ENCODE measurements at places on chromosomes 12 and 14. TPM values are rescaled to one million over a fixed set of nuclear protein-coding genes. Genes with fewer than 3 reads are reported as not detected.

COX8C gene
- not detected for total RNA-seq

ZFHX2 gene
- total RNA-seq: 0.81 TPM

TAS2R43 gene
- total RNA-seq: 5.4 TPM

DNAJC22 gene
- not detected for total RNA-seq

ANO4 gene
- not detected for total RNA-seq

CACNA1C gene
- total RNA-seq: 0.54 TPM

IFI27 gene
- total RNA-seq: 1.6 TPM

FERMT2 gene
- total RNA-seq: under 0.01 TPM

- no peak for DNase-seq
Observed at GRCh38 chr12:102462386-102462785, 18.0 kb downstream of the IGF1 start.

DNA sequence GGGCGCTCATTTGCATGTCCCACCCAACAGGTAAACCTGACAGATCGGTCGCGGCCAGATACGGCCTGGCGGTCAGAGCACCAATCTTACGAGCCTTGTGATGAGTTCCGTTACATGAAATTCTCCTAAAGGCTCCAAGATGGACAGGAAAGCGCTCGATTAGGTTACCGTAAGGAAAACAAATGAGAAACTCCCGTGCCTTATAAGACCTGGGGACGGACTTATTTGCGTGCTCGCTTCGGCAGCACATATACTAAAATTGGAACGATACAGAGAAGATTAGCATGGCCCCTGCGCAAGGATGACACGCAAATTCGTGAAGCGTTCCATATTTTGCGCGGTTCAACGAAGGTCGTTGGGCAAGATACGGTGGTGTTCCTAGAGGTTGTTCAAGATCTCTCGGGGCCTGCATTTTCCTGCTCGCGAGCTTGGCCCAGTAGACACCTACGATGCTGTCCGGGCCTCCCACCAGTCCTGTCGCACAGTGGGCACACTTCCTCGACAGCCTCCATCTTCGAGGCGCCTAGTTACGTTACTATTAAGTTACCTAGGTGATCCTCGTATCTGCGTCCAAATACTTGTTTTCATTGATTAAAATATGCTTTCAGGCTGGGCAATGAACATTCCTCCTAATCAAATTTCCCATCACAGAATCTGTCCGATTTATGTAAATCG lies at the start of gene RNU6-7:
Gene RNU6-7 (plus strand): TSS at position 230 of the 675 bp plus-strand sequence.
- DNase-seq: peak; percentile 44

DNA sequence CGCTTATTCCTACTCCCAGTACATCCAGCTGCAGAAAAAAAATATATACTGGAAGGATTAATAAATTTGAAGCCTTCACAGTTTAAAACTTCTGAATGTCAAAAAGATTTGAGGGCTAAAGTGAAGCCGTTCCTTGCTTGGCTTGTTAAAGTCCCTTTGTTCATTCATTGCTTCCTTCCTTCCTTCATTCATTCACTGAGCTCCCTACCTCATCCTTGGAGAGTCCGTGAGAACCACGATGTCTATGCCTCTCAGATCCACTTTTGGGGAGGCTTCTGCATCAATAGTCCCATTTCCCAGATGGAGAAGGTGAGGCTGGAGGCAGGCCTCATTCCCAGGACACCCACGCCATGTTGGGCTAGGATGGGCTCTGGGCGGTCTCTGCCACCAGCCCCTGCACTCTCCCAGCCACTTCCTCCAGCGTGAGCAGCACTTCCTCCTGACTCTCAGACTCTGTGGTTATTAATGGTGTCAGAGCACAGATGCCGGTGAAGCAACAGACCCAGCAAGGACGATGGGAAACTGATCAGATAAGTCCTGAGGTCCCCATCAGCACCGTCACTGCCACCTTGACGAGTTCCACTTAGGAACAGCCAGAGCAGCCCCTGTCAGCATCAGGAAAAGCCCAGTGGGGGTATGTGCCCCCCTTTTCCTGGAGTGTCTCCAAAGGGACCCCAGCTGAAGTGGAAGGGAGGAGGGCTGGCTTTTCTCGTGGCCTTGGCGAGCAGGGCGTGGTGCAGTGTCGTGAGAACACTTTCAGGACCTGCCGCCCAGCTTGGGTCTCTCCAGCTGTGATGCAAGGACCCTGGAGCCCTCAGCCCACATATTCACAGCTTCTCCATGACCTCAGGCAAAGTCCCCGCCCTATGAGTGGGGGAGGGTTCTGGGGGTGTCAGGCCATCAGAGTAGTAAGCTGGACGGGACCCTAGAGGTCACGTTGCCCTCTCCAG lies 21.2 kb downstream of the ASB2 start:
- DNase-seq: peak; percentile 72

DNA sequence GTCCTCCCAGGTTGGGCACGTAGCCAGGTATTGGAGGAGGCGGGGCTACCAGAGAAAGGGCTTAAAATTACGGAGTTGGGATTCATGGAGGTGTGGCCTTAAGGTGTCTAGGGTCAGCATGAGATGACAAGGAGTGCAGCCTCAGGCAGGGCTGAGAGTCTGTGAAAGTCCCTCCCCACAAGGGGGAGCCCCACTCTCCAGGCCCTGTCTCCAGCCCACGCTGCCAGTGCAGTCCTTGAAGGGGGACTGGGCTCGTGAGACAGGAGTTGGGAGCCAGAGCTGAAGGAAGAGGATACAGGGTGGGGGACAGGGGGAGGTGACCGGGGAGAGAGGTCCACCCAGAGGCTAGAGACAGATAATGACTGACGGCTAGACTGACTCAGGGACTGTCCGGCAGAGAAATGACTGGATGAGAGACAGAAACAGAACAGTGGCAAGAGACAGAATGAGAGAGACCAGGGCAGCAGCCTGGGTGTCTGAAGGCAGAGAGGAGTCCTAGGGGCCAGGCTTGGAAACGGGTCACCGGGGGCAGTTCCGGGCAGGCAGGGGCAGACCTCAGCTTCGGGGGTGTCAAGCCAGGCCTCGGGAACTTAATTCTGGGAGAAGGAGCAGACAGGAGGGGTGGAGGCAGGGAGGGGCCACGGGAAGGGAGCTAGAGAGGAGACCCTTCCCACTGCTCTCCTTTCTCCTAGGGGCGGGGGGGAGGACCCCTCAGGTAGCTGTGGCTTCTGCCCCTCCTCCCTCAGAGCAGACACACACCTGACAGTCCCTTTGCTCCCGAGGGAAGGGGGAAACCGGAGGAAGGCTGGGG lies 970 bp downstream of the CDH24 start:
- peak; percentile 81 for DNase-seq

DNA sequence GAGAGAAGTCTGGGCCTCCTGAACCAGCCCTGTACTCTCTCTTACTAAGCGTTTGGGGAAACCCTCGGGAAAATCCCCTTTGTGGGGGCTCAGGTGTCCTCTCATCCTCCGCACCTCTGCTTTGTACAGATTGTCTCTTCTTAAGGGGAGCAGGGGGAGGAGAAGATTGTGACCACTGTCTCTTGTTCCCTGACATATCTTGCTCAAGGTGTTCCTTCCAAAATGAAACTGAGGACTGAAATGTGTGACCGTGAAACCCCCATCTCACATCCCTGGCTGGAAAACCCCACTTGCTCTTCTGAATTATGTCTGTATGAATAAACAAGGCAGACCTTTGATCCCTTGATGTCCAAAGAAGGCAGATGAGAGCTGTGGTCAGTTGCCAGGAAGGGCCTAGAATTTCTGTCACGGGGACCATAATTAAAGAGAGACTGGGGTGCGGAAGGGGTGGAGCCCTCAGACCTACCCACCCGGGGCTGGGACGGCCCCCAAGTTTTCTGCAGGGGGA lies 369.8 kb downstream of the AACS start:
- DNase-seq: no peak

DNA sequence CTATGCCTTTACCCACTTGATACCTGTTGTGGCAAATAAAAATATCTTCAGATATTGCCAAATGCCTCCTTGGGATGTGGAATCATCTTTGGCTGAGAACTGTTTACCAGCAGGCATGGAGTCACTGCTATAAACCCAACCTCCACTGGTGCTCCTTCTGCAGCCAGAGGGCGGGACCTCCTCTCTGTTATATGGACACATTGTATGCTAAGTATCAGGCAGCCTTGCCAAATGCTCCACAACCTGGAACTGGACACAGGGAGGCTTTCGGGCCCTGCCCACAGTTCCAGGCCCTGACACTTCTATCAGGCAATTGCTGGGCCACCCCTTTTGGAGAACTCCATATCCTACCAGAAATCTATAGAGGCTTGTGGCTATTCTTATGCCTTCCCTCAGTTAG lies 201.0 kb downstream of the TMX1 start:
- DNase-seq: no peak

GRCh38 chr14:100317389-100317788 lies 5.8 kb upstream of the SLC25A47 start:
- no peak for DNase-seq

DNA sequence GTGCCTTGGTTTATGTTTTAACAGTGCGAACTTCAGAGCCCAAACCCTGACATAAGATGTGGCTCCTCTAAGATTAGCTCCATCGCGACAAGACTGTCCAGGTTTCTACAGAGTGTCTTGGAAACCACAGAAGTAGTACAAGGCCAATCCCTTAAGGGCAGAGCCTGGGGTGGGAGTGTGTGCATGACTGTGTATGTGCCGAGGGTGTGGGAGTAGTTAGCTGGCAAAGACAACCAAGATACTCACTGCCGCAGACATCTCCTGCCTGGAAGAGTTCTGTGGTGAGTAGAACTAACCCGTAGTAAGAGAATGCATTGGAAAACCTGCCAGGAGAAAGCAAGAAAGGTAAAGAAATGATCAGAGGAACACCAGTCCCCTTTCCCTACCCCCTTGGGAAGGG lies 54.1 kb downstream of the DAO start:
- DNase-seq: no peak

DNA sequence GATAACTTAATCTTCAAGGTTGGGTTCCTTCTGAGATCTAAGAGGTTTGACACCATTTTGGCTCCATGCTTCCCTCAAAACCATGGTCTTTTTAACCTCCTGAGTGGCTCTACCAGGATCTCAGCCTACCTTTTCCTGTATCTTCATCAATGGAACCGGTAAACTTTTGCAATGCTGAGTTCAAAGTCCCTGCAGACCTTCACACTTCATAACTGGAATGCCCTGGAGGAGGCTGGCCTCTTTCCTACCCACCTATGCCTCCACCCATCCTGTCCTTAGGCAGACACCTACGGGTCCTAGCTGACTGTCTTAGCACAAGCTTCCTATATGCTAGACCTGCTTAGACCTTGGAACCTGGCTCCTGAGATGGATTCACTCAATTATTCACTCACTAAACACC lies 89.5 kb upstream of the EEA1 start:
- DNase-seq: no peak

DNA sequence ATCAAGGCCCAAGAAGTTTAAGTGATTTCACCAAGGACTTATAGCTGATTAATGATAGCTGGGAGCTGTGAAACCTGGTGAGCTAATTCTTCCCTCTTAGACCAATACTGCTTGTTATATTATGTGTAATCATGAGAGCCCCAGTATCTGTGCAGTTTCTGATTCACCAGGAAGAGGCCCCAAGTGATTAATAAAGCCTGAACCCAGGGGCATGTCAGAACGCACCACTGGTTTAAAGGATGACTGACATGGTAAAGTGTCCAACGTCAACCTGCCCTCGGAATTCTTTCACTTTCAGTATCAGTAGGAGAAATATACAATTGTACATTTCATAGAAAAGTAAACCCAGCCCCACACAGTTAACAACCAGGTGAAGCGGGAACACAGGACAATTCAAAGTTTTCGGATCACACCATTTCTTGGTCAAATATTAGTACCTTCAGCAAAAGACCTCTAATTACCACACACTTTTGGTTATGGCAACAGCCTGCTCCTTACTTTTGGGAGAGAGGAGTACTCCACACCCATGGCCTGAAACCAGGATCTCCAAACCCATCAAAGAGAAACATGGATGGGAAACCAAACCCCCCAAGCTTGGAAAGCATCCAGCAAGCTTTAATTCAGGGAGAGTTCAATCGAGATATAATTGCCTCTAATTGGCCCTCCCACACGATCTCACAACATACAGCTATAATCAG lies 28.5 kb downstream of the TMCC3 start:
- no peak for DNase-seq

- DNase-seq: no peak
Observed at GRCh38 chr12:62251609-62251958, 8.6 kb upstream of the USP15 start.

DNA sequence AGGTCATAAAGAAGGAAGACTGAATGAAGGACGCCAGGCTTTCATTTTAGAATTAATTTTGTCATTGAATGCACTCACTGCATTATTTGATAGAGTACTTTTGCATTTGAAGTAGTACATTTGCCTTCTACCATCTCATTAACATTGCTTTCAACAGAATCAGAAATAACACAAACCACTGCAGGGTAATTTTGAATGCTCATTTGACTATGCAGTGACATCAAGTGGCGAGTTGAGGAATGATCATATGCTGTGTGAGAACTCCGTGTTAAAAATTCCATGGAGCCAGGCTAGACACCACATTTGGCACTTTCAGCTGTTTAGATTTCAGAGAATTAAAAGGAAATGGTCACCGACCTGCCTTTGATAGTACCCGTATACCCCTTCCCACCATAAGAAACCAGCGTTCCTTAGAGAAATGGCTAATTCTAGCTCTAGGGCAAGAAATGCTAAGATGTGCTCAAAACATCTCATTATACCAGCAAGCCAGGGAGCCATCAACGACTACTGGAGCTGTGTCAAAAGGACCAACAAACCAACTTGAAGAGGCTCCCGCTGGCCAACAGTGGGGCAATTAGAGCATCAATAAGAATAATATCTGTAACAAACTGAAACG lies 16.5 kb downstream of the HEBP1 start:
- DNase-seq: no peak

DNA sequence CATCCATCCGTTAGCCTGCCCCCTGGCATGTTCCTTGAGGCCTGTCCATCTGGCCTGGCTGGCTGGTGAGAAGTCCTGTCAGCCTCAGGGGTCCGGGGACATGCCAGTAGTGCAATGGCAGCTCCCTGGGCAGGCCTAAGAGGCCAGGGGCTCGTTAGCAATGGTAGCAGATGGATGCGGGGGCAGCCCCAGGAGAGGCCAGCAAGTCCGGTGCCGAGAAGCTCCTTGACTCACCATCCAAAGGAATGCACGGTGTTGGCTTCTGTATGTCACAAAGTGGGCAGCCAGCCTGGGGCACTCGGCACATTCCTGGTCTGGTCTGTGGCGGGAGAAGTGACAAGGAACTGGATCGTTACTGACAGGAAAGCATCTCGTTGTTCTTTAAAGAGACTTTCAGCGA lies 319.9 kb downstream of the CACNA1C start:
- no peak for DNase-seq

- DNase-seq: no peak
Observed at GRCh38 chr14:99715266-99716000, 31.3 kb downstream of the CYP46A1 start.

- DNase-seq: no peak
Observed at GRCh38 chr14:96268431-96269358, 12.7 kb downstream of the BDKRB1 start.
